Gastrocnemius medialis (tissue), 4 donors: ENCODE measurements at places on chromosomes 1 and 21. TPM values are rescaled to one million over a fixed set of nuclear protein-coding genes. Genes with fewer than 3 reads are reported as not detected.
A peak's percentile ranks its signal among the peaks of the same experiment; 100 is the strongest.

GRCh38 chr1:46425726-46426125 lies 31.6 kb downstream of the FAAH start:
- DNase-seq, result no peak
- no peaks in the 10 kb centered on the region for H3K4me1 ChIP-seq
- H3K27me3 ChIP-seq, result peaks cover 5% of the 10 kb centered on the region
- H3K4me3 ChIP-seq, result no peak overlapping the region
- H3K36me3 ChIP-seq, result no peaks in the 10 kb centered on the region

DNA sequence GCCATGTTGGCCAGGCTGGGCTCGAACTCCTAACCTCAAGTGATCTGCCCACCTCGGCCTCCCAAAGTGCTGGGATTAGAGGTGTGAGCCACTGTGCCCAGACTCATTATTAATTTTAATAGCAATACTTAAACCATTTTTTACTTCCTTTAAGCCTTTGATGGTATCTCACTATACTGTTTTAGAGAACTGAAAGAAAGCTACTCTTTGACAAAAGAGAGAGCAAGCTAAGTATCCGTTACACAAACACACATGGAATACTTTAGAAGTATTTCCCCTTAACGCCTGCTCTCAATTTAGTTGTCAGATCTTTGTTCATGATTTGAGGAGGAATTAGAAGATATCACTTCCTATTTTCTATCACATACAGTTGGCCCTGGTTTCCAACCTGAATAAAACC lies 189.4 kb downstream of the COP1 start:
- no peak overlapping the region for H3K4me3 ChIP-seq
- no peaks in the 10 kb centered on the region for H3K4me1 ChIP-seq
- peaks cover 5% of the 10 kb centered on the region for H3K36me3 ChIP-seq
- H3K27ac ChIP-seq, result no peak overlapping the region

DNA sequence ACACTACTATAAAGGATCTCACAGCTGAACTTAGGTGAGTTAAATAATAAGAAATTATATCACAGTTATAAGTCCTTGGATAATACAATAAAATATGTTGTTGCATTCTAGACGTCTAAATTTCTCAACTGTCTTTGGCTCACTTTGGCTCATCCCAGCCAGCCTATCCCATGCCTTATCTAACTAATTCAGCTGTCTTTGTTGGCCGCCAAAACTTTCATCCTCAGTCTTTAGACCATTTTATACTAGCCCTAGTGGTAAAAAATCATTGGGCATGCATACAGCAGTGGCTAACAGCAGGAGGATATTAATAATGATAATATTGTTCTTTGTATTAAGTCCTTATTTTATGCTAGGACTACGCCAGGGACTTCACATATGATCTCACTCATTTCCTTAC lies 59.3 kb downstream of the CCDC18 start:
- no peaks in the 10 kb centered on the region for H3K27me3 ChIP-seq
- no peak overlapping the region for H3K27ac ChIP-seq
- no peak overlapping the region for H3K4me3 ChIP-seq
- no peaks in the 10 kb centered on the region for H3K36me3 ChIP-seq

- H3K27ac ChIP-seq, result no peak overlapping the region
- peaks cover 61% of the 10 kb centered on the region for H3K36me3 ChIP-seq
- H3K4me3 ChIP-seq, result no peak overlapping the region
- no peaks in the 10 kb centered on the region for H3K4me1 ChIP-seq
- H3K27me3 ChIP-seq, result no peaks in the 10 kb centered on the region
- no peak for DNase-seq
Observed at GRCh38 chr21:42565206-42565810, 51.7 kb downstream of the SLC37A1 start.

GRCh38 chr1:163610486-163610885 lies 288.7 kb downstream of the NUF2 start:
- no peak for DNase-seq
- no peaks in the 10 kb centered on the region for H3K36me3 ChIP-seq
- no peak overlapping the region for H3K27ac ChIP-seq
- H3K27me3 ChIP-seq, result no peaks in the 10 kb centered on the region

DNA sequence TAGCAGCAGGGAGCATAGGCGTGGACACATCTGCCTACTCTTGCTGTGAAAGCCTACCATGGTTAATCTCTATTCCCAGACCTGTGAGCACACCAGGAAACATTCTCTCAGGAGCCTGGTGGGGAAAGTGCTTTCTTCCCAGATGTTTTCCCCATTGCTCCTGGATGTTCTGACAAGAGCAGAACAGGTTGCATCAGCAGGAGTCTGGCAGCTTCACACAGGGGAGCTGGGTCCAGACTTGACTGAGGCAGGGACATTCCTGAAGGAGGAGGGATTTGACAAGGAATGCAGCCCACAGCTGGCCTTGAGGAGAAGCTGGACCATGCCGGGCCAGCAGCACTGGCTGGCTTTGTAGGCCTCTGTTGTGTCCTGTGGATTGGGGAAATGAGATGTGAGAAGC lies 21.0 kb upstream of the ARTN start:
- no peaks in the 10 kb centered on the region for H3K27me3 ChIP-seq
- H3K4me3 ChIP-seq, result no peak overlapping the region
- DNase-seq, result peak; percentile 33
- H3K27ac ChIP-seq, result no peak overlapping the region
- no peaks in the 10 kb centered on the region for H3K36me3 ChIP-seq

DNA sequence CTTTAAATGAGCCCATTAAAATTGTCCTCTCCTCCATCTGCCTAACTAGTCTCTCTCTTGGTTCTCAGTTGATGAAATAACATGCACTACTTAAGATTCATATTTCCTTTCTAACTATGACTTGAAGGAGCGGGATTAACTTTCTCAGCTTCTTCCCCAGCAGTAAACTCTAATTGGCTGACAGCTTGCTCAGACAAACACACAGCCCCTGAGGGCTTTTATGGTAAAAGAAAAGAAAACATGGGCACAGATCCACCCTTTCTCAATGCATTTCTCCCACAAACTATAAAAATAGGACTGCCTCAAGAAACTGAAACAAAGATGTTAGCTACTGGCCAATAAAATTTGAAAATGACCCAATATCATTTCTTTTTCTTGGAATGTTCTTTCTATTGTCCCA lies 703.1 kb downstream of the ADGRL2 start:
- no peak overlapping the region for H3K27ac ChIP-seq
- no peaks in the 10 kb centered on the region for H3K27me3 ChIP-seq
- DNase-seq, result no peak
- no peaks in the 10 kb centered on the region for H3K4me1 ChIP-seq
- no peak overlapping the region for H3K4me3 ChIP-seq

DNA sequence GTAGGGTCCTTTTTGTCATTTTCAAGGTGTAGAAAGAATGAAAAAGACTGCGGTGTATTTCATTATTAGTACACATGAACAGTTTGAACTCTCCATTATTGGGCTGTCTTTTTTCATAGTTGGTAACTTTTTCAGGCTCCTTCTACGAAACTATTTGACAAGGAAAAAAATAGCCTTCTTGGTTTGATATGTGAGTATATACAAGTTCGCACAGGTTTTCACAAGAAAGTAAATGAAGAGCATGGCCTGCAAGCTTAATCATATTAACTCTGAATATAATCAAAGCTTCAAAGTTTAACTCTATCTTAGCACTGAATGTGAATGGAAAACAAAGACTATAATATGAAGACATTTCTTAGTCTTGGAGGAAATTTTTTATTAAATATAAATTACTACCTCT lies 290.0 kb upstream of the ADGRL2 start:
- no peaks in the 10 kb centered on the region for H3K4me1 ChIP-seq
- H3K27me3 ChIP-seq, result no peaks in the 10 kb centered on the region
- H3K36me3 ChIP-seq, result no peaks in the 10 kb centered on the region
- no peak overlapping the region for H3K27ac ChIP-seq
- DNase-seq, result no peak

DNA sequence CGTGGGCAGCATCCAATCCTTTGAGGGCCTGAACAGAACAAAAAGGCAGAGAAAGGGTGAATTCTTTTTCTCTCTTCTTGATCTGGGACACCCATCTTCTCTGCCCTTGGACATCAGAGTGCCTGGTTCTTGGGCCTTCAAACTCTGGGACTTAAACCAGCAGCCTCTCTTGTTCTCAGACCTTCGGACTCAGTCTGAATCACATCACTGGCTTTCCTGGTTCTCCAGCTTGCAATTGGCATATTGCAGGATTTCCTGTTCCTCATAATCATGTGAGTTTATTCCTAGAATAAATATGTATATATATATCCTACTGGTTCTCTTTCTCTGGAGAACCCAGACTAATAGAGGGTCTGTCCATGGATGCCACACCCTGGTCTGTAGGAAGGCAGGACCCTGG lies 16.3 kb upstream of the TENT5C start:
- H3K4me3 ChIP-seq, result no peak overlapping the region
- peaks cover 20% of the 10 kb centered on the region for H3K4me1 ChIP-seq
- H3K36me3 ChIP-seq, result no peaks in the 10 kb centered on the region
- H3K27ac ChIP-seq, result no peak overlapping the region

The NMNAT2 gene
- total RNA-seq, result 0.29 TPM

- H3K36me3 ChIP-seq, result no peaks in the 10 kb centered on the region
- no peaks in the 10 kb centered on the region for H3K4me1 ChIP-seq
- no peak overlapping the region for H3K27ac ChIP-seq
- H3K27me3 ChIP-seq, result no peaks in the 10 kb centered on the region
- no peak for DNase-seq
Observed at GRCh38 chr1:178683291-178683690, 41.8 kb upstream of the RALGPS2 start.

GRCh38 chr1:37560401-37561132 lies 3.8 kb downstream of the DNALI1 start:
- H3K27ac ChIP-seq, result no peak overlapping the region
- H3K4me3 ChIP-seq, result no peak overlapping the region
- H3K4me1 ChIP-seq, result peaks cover 3% of the 10 kb centered on the region
- no peaks in the 10 kb centered on the region for H3K27me3 ChIP-seq

- no peaks in the 10 kb centered on the region for H3K27me3 ChIP-seq
- no peaks in the 10 kb centered on the region for H3K36me3 ChIP-seq
- no peaks in the 10 kb centered on the region for H3K4me1 ChIP-seq
- H3K4me3 ChIP-seq, result no peak overlapping the region
Observed at GRCh38 chr1:243735457-243735856, 114.6 kb downstream of the AKT3 start.

The LORICRIN gene
- total RNA-seq, result not detected
